NK-92 treated with Interleukin-12 subunit alpha and Interleukin-12 subunit beta, amount 100 ng/mL, for 24 hours (cell line): ENCODE measurements at places on chromosomes 16 and 17.

DNA sequence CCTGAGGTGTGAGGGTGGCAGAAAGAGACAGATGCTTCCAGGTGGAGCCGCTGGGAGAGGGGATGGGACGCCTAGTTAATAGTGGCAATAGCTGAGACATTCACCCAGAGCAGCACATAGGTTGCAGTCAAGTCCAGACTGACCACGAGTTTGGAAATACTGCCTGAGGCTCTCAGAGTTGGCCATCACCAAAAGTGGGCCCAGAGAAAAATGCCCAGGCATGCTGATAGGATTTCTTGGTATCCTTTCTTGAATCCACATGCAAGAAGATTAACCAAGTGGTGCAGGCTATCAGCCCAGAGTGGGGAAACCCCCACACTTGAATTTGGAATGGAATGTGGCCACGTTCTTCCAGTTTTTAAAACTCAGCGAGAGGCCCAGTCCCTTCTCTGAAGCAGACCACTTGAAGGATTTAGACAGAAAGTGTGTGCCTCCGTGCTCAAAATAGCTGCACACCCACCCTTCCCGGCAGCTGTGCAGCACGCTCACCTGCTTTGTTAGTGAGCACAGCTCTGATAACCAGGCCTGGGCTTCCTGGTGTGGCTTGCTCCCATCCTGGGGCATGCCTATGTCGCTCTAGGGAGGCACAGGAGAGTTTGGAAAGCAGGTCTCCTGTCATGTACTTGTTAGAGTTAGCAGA is 35.7 kb downstream of the PLD6 start:
- DNase-seq = no peak

DNA sequence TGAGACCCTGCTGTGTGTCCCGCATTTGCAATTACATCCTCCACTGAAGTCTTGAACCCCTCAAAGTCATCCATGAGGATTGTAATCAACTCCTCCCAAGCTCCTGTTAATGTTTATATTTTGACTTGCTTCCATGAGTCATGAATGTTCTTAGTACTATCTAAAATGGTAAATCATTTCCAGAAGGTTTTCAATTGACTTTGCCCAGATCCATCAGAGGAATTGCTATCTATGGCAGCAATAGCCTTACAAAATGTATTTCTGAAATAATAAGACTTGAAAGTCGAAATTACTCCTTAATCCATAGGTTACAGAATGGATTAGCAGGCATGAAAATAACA is 2.5 kb upstream of the C16orf87 start:
- no peak for DNase-seq

- no peak for DNase-seq
Observed at GRCh38 chr16:9602189-9602588, 510.7 kb downstream of the HAPSTR1 start.

GRCh38 chr16:21622545-21622944 is 23.2 kb downstream of the METTL9 start:
- no peak for DNase-seq

- DNase-seq = no peak
Observed at GRCh38 chr16:19757026-19757425, 39.0 kb downstream of the IQCK start.

DNA sequence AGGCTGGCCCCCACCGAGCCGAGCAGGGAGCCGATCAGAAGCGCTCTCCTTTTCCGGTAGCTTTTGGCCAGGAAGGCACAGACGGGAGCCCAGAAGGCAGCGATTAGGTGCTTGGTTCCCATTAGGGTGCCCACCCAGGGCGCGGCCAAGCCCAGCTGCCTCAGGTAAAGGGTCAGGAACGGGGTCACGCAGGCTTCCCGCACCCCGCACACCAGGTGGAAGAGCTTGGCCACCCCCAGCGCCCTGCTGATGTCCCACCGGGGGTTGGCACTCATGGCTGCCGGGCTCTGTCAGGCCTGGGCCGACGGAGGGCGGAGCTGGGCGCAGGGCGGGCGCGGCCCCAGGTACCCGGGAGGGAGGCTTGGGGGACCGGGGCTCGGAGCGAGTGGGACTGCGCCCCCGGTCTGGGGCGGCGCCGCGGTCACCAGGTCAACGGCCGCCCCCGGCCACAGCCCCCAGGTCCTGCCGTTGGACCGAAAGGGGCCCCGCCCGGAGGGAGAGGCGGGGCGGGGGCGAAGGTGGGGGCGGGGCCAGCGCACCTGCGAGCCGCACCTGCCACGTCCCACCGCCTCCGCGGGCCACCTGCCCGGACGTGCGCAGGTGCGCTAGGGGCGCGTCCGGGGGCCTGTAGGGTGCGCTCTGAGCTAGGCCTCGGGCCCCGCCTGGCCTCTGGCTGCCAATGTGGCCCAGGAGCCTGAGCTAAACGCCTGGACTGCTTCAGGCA is at the start of gene MFSD6L:
Gene MFSD6L, minus strand, starts transcription at position 520 of the 724 bp plus-strand sequence. Its CDS starts 245 bp downstream, at position 275.
- DNase-seq = no peak

- no peak for DNase-seq
Observed at GRCh38 chr16:89442588-89442987, 47.8 kb downstream of the ANKRD11 start.

DNA sequence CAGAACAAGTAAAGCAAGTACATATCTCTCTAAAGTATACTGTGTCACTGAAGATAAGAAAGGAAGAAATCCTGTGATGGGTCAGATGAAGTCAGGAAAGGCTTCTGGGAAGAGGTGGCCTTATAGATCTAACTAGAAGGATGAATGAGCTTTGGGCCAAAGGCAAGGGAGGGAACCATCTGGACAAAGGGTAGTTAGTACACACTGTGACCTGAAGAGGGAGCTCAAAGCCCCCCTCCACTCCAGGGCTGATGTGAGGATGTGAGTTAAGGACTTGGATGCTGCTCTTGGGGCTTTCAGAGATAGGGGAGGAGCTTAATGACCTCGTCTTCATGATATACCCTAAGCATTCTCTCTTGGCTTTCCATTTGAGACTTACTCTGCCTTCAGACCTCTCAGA is 185.3 kb upstream of the CACNG3 start:
- DNase-seq = no peak

DNA sequence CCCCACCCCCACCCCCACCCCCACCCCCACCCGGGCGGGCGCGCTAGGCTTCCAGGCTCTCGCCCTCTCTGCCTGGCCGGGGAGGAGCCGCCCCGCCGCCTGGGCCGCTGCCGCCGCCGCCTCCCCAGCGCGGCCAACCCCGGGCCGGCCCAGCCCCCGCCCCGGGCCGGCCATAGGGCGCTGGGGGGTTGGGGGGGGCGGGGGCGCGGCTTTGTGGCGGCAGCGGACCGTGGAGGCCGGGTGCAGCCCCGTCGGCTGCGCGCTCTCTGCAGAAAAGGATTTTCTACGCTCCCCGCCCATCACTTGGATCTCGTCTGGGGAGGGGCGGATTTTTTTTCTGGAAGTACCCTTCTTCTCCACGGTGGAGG is 230.9 kb downstream of the MRTFB start:
- no peak for DNase-seq

GRCh38 chr17:73879987-73880386 is 235.7 kb upstream of the SDK2 start:
- DNase-seq = no peak

GRCh38 chr16:22272870-22273650 is 24.1 kb upstream of the POLR3E start:
- DNase-seq = no peak
